ENCODE measurements at places on chromosomes 16 and 17.

DNA sequence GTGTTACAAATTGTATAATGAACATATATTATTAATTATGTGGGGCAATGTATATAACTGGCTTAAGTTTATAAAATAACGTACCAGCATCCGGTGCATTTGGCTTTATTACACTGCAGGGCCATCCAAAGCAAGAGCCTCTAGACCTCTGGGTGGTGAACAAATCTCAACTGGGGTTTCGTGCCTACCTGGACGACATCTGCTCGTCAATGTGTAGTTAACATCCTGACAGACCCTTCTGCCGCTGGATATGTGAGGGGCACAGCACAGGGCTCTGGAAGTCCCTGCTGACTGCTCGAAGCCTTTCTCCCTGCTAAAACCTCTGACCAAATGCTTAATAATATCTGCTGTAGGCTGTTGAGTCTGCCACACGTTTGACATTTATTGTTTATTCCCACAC lies 2.3 kb downstream of the TMEM186 start:
- no peak for DNase-seq

GRCh38 chr17:81428948-81429774 lies 33.9 kb downstream of the BAHCC1 start:
- DNase-seq = no peak

GRCh38 chr17:29180788-29181160 lies 576 bp upstream of the MYO18A start:
- no peak for DNase-seq

DNA sequence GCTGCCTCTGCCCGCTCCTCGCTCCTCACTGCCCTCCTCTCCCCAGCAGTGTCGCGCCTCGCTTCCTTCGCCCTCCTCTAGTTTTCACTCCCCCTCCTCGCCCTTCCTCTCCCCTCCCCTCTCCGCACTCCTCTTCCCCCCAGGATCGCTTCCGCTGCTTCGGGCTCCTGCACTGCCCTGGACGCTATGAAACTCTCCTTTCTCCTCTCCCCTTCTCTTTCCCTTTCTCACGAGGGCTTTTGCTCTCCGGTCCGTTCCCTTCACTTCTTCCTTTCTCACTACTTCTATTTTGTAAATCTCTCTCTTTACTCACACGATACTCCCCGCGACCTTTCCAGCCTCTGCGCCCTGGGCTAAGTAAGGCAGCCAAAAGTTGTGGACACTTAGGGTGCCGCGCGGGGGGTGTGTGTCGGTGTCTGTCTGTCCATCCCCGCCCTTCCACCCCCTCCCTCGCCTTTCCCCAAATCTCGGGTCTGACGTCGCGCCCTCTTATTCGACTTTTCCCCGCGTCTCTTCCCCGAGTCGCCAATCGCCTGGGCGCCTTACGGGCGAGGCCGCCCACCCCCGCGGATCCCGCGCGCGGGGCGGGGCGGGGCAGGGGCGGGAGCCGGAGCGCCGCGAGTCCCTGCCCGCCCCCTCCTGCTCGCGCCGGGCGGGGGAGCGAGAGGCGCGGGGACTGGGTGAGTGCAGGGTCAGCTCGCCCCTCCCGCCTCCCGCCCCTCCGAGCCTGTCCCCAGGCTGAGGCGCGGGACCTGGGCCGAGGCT lies at the start of gene IRX3:
TSS of gene IRX3 (minus strand) at position 422 of the 765 bp plus-strand sequence. CDS start 737 bp downstream, outside the sequence.
- DNase-seq = no peak

DNA sequence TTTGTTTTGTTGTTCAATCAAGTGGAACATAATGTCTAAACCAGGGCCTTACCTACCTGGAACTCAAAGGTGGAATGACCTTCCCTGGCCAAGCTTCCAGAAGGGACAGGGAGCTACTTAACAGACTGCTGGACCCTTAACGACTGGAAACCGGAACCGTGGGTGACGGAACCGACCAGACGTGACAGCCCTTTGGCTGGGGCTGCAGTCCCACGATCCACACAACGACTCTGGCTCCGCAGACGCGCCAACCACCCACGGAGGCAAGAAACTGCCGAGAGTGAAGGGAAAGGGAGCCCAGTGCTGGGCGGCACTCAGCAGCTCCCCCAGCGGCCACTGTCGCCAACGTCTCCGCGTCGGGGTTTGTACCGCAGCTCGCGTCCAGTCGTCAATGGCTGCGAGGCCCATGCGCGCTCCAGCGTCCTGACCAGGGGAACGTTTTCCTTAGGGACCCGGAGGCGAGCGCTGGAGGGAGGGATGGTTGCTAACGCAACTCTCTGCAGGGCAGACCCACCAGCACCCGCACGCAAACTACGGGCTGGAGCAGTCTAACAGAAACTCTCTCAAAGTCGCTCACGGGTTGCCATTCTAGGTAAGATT lies 5.5 kb upstream of the KIF22 start:
- DNase-seq = no peak

DNA sequence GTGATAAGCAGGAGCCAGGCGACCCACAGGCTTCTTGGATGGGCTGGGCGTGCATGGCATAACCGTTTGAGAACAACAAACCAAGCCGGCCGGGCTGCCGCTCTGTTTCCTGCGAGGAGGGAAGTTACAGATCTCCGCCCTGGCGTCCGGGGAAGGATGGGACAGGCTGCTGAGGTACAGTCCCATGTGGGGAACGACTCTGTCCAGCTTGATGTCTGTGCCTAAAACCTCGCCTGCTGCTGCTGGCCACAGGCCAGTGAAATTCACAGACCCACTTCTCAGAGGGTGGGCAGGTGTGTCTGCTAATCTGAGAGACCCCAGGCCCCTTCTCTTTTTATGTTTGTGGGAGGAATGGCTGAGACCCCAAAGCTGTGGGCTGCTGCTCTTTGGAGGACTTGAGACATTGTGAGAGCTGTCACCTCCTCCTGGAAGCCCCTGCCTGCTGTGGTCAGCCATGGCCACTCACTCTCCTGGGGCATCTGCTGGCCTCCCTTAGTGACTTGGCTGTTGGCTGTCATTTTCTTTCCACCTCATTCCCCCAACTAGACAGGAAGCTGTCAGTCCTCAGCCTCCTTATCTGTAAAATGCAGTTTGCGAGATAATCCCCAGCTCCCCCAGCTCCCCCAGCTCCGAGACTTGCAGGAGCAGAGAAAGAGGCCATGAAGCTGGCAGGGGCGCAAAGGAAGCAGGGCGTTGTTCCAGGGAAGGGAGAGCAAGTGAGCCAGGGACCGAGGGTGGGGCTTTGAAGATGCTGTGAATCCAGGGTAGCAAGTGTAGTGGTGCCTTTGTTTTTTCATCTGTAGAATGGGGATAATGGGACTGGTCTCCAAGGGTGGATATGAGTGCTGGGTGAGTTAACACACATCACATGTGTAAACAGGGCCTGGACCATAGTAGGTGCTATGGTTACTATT lies 51.0 kb downstream of the CMIP start:
- DNase-seq = no peak

DNA sequence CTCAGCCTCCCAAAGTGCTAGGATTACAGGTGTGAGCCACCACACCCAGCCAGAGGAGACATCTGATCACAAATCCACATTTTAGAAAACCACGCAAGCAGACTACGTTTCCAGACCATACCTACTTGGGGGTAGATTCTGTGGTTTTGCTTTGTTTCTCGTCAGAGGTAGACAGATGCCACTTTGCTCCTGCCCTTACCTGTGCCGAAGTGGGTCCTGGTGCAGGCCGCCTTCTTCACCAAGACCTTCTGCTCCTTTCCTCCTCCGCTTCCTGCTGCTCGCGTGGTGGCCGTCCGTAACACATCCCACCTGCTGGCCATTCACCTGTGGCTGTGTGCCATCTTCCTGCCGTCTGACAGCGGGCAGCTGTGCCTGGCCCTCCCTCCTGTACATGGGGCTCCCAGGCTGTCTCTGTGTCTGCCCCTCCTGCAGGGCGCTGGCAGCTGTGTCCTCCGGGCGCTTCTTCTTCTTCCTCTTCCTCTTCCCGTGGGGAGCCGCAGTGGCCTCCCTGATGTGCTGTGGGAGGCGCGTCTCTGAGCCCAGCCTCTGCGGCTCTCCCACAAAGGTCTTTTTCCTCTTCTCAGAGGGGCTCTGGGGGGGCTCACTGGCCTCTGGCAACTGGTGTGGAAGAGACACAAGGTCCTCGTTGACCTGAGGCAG lies 21.2 kb upstream of the CYTH1 start:
- DNase-seq = no peak

DNA sequence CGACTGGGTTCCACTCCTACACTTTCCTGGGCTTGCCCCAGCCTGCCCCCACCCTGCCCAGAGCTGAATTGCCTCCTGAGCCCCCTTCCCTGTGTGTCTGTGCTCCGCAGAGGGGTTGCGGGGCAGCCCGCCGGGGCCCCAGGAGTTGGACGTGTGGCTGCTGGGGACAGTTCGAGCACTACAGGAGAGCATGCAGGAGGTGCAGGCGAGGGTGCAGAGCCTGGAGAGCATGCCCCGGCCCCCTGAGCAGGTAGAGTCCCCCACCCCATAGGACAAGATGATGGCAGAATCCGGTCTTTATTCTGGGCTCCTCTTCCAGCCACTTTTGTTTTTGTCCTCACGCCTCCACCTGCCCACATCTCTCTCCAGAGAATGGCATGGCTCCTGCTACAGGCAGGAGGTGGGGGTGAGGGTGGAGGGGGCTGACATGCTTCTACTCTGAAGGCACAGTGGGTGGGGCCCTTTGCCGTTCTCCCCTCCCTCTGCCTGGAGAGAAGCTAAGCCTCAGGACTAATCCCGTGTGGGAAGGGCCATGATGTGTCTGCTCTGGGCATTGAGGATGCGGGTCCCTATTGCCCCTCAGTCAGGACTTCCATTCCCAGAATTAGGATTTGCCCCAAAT lies 3.5 kb downstream of the ACBD4 start:
- DNase-seq = no peak

DNA sequence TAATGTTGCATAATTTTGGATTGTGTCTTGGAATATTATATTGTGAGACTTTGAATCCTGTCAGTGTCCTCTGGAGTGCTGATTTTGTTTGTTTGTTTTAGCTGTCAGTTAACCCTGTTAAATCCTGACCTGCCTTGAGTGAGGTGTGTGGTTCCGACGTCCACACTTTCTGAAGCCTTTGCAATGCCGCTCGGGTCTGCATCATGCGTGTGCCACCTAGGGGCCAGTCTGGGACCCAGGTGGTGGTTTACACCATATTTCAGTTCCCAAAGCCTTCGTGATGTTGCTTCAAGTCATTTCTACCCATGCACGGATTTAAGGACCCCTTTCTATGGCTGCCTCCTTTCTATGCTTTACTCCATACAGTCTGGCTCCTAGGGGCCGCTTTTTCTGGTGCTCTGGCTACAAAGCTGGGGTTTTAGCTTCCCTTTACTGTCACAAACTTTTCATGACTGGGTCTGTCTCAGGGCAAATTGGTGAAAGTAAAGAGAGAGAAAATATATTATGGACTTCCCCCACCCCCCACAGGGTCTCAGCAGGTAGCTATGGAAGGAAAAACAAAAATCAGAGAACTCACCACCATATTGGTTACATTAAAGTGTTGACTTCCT lies 11.4 kb upstream of the OR4D1 start:
- DNase-seq = no peak

DNA sequence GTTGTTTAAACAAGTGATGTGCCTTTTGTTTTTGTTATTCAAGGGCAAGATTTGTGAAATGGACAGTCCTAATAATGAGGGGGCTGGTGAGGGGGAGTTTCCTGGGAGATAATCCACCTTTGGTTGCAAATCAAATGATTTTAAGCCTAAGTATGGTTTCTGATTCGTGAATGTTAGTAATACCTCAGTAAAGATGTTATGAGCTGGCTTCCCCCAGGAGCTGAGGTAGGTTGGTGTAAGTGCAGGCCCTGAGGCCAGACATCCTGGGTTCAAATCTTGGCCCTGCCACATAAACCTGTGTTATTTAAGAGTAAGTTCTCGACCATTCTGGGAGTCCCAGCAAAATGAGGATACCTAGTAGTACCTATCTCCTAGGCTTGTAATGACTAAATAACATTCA lies 1.5 kb downstream of the SNX29 start:
- DNase-seq = no peak

DNA sequence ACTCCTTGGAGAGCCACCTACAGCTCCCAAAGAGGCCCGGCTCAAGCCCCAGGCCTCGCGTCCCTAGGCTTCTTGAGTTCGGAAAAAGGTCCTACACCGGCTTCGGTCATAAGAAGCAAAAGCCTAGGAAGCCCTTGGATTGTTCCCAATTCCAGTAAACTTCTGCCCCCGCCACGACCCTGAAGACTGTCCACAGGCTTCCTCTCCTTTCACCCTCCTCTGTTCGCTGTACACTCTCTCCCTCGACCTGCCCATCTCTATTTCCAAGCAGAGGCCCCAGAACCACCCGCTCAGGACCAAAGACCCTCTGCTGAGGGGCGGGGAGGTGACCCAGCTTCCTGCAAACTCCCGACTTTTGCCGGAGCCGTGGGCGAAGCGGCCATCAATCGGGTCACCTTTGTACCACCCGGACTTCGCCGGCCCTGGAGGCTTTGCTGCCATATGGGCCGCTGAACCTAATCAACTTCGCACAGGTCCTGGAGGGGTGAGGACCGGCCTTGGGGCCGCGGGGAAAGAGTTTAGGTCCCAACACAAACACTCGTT lies 2.7 kb downstream of the HOXB2 start:
- no peak for DNase-seq

DNA sequence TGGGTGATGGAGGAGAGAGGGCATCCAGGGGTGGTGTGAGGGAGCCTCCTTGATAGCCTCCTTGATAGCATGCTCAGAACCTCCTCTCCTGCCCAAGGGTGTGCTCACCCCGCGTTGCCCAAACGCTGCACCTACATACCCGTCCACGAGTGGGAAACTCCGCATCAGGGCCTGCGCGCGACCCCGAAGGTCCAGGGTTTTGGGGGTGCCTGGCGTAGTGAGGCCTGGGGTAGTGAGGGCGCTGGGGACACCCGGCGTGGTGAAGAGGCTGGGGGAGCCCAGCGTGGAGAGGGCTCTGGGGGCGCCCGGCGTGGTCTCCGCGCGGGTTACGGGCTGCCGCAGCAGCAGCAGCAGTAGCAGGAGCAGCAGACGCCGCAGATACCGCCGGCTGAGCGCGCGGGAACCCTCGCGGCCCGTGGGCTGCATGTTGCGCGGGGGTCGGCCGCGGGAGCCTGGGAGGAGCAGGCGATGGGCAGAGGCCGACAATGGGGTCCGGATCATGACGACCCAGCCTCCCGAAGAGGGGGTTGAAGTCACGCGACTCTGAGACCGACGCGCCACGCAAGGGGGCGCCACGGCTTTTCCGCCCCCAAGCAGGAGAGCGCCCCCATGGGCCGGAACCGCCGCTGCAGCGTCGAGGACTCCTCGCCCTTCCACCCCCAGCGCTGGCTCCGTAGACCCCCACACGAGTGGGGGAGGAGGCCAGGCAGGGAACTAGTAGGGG lies at the start of gene DPEP3:
TSS of gene DPEP3 (minus strand) at position 545 of the 724 bp plus-strand sequence. CDS start at position 426, 119 bp downstream.
- no peak for DNase-seq

- DNase-seq = no peak
These were observed 21.6 kb upstream of the ENDOV start for GRCh38 chr17:80393241-80393890.

DNA sequence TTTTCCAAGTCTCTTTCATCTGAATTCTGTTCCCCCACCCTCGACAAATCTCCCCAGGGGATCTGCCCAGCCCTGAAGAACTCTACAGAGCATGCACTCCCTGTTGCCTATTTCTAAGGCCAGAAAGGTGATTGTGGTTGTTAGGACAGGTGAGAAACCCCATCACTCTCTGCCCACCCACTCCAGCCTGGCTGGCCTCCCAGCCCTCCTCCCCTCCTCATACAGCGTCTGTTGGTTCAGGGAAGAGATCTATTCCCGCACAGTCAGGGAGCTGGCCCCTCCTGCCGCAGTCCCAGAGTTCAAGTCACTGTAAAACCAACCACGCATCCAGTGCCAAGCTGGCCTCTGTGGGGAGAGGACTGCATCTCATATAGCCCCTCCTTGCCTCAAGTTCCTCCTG lies 98.7 kb downstream of the KCNJ12 start:
- DNase-seq = no peak

GRCh38 chr16:69932228-69932627 lies 18.9 kb upstream of the CLEC18A start:
- no peak for DNase-seq

Data from cortex of kidney (tissue), 1 donor.